SK-N-DZ (cell line): ENCODE measurements at places on chromosomes 12 and 14.

DNA sequence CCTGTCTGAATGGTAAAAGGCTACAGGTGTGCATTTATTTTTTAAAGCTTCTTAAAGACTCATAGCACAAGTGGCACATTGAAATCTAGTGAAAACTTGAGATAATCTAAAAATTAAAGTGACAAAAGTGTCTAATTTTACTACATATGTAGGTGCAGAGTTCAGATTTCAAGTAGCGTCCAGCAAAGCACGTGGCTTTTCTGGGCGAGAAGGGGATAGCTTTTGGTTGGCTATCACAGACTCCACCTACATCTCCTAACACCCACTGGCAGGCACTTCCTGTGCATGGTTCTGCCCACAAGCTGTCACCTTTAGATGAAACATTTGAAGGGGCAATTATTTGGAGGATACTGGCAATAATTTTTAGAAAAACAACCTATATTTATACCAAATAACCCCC is 1.9 kb upstream of the PITPNM2 start:
- DNase-seq: no peak

DNA sequence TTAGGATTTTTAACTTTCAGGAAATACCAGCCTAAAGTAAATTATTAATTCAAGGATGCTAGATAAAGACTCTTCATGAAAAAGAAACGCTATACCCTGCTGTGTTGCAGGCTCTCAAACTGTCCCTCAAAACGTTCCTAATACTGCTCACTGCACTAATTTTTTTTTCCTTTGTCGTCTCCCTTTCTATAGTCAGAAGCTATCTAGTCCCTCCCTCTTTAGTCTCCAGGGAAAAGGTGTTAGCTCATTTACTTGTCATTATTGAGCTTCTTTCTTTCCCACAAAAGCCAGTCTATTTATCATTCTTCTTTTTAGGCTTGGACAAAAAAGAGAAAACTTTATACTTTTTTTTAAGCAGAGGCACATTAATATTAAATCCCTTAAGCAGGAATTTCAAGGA is 30.3 kb upstream of the INSM2 start:
- no peak for DNase-seq

- no peak for DNase-seq
These were observed 16.9 kb downstream of the TAOK3 start for GRCh38 chr12:118355843-118356242.

GRCh38 chr12:46442738-46443137 is 70.2 kb upstream of the SLC38A2 start:
- DNase-seq: peak; percentile 65

GRCh38 chr12:63843254-63843720 is 1.2 kb upstream of the SRGAP1 start:
- DNase-seq: no peak

GRCh38 chr14:32426586-32427388 is 97.7 kb downstream of the AKAP6 start:
- peak; percentile 12 for DNase-seq

DNA sequence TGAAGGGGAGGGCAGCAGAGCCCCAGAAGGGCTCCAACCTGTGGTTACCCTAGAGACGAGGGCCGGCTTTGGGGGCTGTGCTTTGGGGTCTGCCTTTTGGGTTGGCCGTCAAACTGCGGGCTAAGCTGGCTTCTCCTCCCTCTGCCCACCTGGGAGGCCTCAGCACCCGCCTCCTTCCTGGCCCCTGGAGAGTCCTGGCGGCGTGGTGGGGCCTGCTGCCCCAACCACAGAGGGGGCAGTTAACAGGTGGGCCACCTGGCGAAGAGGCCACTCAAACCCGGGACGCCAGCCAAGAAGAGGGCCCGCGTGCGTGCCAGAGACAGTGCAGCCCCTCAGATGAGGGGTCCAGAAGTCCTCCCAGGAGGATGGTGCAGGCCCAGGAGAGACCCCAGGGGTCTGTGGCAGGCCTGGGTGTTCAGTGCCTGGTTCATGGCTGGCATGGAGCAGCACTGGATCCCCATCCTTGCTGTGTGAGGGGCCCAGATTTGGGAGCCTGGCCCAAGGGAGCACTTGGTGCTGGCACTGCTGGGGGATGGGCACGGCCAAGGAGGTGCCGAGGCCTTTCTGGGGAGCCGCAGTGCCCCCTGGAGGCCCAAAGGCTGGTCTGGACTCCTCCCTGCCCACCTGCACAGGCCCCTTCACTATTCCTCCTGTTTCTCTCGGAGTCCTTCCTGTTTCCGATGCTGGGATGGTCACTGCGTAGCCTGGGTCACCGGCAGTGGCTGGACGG is 48.8 kb downstream of the LRCOL1 start:
- DNase-seq: peak; percentile 35

- DNase-seq: no peak
These were observed 269.4 kb upstream of the NOVA1 start for GRCh38 chr14:26867171-26867757.

DNA sequence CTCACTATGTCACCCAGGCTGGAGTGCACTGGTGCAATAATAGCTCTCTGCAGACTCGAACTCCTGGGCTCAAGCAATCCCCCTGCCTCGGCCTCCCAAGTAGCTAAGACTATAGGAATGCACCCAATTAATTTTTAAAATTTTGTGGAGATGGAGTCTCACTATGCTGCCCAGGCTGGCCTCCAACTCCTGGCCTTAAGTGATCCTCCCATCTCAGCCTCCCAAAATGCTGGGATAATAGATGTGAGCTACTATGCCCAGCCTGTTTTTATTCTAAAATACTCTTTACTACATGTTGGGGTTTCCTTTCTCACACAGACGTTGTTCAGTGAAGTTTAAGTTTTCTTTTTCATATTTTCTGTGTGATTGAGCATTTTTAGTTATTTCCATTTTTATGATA is 60.9 kb upstream of the DUSP6 start:
- no peak for DNase-seq
